ENCODE measurements at places on chromosomes 3 and 15.

- DNase-seq, result peak; percentile 80
Observed at GRCh38 chr15:31489801-31490646, 163.4 kb downstream of the KLF13 start.

GRCh38 chr3:180804916-180805315 lies 107.6 kb upstream of the FXR1 start:
- DNase-seq, result peak; percentile 3

DNA sequence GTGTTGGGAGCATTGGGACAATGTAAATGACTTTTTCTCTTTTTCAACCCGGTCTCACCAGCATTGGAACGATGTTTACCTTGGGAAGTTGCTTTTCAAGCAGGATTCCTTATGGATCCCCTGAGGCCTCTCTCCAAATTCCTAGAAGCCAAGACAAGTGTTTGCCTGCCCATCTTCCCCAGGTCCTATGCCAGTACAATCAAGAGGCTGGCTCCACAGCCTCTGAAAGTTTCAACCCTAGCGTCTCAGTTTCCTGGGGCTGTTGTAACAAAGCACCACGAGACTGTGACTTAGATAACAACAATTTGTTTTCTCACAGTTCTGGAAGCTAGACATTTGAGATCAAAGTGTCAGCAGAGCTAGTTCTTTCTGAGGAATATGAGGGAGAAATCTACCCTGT lies 347.2 kb upstream of the UMPS start:
- no peak for DNase-seq

DNA sequence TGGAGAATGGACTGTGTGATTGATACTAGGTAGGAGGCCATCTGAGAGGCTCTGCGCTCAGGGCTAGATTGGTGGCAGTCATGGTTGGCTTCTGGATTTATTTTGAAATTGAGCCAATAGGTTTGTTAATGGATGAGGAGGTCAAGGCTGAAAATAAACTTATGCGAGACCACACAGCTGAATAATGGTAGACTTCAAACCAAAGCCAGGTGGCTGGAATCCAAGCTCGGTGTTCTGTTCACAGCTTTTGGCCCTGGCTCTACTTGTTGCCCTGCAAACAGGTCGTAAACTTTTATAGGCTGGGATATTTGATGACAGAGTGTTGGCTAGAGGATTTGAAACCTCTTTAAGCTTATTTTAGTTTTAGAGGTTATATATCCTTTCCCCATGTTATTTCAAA lies 160.4 kb downstream of the CHL1 start:
- no peak for DNase-seq

DNA sequence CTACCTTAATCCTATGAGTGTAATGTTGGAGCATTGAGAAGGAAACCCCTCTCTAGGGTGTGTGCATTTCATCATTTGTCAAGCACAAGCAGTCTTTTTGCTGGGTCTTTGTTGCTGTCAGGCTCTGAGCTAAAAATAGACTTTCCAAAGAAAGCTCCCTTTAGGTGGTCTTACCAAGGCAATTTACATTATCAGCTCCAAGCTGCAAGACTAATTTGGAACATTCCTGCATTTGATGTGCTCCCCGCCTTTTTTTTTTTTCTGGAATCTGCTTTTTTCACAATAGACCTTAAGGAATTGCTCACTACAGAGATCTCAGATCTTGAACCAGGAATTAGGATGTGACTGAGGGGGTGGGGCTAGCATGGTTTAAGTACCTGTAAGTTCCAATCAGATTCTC lies 60.6 kb upstream of the STAC start:
- DNase-seq, result no peak

DNA sequence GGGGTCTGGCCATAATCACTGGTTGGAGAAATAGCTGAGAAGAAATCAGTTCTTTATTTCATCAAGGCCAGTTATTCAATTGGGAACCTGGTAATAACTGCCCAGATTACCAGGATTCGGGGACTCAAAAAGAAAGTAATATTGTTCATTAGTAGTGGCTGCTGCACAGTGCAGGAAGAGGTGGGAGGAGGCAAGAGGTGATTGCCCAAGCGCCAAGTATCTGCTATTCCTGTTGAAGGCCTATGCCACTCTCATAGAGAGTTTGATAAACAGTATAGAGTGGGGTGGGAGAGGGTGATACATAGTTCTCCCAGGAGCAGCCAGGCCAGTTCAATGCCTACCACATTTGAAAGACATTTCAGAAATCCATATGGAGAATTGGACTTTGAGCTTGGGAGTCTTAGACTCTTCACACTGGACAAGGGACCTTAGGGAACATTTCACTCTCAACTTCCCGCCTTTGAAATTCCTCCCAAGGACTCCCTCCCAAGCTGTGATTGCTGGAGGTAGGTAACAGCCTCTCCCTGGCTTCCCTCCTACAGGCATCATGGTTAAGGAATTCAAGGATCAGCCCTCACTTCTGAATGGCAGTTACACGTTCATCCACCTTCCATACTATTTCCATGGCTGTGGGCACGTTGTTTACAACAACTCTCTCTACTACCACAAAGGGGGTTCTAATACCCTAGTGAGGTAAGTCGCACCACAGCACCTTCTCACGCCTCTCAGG lies 59.8 kb downstream of the GLDN start:
- no peak for DNase-seq

DNA sequence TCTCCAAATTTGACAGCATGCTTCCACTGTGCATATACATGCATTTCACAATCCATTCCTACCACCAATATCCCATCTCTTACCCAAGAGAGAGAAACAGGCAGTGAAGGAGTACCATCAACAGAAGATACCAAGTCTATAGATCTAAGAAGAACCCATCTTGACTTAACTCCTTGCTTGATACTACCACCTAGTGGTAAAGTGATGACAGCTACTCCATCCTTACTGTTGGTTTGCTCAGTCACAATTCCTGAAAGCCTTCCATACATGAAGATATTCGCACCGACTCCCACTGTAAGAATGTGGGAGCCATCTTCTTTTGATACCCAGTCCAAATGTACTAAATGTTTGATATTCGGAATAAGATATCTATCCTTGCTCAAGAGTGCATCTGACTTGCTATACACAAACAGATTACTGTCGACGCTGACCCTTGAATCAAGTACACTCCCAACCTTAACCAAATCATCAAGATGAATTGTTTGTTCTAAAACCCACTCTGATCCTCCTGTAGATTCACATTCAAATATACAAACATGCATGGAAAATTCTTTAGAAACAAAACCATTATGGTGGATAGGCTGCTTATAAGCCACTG lies 123.1 kb downstream of the DMXL2 start:
- peak; percentile 65 for DNase-seq

GRCh38 chr15:71510763-71511162 lies 299.6 kb upstream of the NR2E3 start:
- no peak for DNase-seq

Data from hematopoietic multipotent progenitor cell treated with erythropoietin and hydrocortisone succinate and interleukin-3 and kit ligand, for 4 days (in vitro differentiated cells).